ENCODE measurements at places on chromosomes 3 and 15.

DNA sequence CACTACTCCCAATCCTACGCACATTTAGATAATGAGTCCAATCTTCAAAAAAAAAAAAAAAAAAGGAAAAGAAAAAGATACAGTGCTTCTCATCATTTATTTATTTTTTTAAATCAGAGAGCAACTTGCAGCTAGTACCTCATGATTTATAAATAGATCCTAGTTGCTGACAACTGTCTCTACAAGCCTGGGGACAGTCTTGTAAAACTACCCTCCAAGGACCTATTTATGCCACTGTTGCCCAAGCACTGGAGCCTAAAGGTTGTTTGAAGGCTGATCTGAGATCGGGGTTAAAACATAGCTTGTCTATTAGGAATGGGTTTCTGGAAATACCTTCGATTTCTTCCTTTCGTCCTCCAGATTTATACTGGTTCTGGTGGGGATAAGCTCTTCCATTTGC, 14.7 kb downstream of the GABRR3 start:
- no peak for DNase-seq

- no peak for DNase-seq
Measured at GRCh38 chr3:72505539-72506405, 342.5 kb downstream of the SHQ1 start.

DNA sequence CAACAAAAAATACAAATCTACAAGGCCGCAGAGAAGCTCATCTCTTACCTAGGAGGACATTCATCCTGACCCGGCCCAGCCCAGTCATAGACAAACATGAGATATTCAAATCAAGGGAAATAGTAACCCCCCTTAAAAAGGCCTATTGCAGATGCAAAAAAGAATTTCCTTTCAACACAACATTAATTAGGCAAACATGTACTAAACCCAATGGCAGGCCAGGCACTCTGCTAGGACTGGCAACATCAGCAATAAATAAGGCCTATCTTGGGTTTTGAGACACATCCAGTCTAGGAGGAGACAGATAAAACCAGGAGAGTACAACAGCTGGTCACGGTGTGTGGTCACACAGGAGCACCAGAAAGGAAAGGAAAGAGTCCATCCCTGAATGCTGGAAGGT, 61.4 kb downstream of the ADCY5 start:
- no peak for DNase-seq

GRCh38 chr3:65339192-65339740, 651.5 kb upstream of the ADAMTS9 start:
- no peak for DNase-seq

DNA sequence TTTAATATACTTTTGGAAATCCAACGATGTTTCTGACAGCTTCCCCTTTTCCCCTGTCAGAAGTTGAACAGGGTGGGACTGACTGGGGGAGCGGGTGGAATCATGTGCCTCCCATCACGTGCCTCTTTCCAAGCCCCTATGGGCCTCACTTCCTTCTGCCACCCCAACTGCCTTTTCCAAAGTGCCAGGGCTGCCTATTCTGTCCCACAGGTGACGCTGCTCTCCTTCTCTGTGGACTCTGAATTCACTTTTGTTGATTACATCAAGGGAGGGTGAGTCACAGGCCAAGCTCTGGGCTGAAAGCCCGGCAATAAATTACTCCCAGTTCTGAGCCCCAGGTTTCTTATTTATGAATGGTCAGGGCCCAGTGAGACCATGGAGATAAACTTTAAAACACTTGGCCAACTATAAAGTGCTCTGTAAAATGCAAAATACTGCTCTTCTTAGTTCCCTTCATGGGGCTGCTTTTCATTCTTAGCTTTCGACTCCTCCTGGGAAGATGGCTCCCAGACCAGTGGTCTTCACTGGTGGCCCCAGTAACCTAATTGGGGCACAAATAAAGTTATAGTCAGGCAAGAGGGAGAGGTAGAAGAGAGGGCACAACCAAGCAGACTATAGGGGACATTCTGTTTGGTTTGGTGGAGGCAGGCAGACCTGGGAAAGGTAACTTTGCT, 12.3 kb downstream of the CPNE9 start:
- DNase-seq = peak; percentile 53

GRCh38 chr3:36817806-36818533, 53.6 kb upstream of the DCLK3 start:
- no peak for DNase-seq

DNA sequence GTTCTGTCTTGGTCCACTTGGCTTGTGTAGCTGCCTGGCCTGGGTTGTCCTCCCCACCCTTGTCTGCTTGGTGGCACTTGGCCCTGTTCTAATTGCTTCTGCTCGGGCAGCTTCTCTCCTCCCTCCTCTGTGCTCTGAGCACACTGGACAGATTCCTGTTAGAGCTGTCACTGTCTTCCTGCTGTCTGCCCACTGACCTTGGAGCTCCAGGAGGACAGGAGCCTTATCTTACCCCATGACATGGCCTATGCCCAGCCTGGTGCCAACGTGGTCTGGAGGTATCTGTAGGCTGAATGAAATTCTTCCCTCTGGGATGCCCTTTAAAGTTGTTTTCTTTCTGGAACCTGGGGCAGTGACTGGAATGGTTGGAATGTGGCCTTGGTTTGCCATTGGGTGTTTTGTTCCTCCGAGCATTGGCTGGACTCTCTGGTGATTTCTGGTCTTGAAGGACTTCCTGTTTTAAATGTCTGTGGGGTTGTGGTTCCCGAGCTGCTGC, 94.1 kb downstream of the FAM43A start:
- DNase-seq = no peak

GRCh38 chr3:64691051-64691450, 3.3 kb upstream of the ADAMTS9 start:
- DNase-seq = no peak

GRCh38 chr3:61929617-61930016, 368.2 kb downstream of the PTPRG start:
- DNase-seq = no peak

- no peak for DNase-seq
Measured at GRCh38 chr3:38297537-38297936, 15.4 kb downstream of the SLC22A14 start.

DNA sequence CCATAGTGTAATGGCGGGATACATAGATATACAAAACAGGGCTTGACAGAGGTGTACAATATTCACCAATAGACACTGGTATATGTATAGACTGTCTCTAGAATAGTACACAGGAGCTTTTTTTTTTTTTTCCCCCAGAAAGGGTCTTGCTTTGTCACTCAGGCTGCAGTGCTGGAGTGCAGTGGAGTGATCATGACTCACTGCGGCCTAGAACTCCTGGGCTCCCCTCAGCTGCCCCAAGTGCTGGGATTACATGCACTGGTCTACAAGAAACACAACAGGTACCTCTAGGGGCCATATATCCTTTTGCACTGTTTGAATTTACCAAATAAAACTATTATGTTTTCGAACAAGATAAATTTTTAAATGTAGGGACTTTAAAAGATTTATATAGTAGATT, 12.3 kb downstream of the RHOA start:
- DNase-seq = no peak

DNA sequence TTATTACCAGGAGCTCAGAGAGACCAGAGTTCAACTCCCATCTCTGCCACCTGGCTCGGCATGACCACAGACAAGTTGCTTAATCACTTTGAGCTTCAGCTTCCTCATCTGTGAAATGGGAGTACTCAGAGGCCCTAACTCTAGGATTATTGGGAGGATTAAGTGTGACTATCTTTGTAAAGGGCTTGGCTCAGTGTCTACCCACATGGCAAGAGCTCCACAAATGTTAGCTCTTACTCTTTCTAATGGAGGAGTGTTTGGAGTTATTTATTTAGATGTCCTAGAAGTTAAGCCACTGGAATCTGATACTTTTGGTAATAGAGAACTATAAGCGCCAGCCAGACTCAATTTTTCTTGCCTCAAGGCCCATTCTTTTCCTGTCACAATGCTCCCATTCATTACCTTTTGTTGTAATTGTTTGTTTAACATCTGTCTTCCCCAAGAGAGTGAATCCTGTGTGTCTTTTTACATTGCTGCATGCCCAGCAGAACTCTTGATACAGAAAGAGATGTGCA, 12.3 kb upstream of the LMCD1 start:
- no peak for DNase-seq

GRCh38 chr3:134644731-134645514, 5.9 kb downstream of the KY start:
- DNase-seq = no peak

- no peak for DNase-seq
Measured at GRCh38 chr15:43258781-43259180, 7.9 kb downstream of the TGM5 start.

GRCh38 chr3:4855676-4856075, 123.6 kb upstream of the BHLHE40 start:
- no peak for DNase-seq

DNA sequence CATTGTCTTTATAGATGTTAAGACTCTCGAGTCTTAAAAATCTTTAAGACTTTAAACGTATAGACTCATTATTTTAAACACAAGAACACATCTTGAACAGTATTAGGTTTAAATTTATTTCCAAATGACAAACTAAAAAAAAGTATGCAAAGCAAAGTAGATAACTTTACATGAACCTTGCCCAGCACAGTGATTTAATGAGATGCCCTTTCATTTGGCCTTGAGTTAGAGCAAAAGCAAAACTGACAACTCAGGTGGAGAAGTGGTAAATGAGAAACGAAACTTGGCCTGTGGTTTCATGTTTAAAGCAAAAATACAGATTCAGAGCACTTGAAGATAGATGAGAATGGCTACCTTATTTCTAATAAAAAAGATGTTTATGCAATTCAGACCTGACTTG, 8.6 kb downstream of the GPR15 start:
- peak; percentile 21 for DNase-seq

DNA sequence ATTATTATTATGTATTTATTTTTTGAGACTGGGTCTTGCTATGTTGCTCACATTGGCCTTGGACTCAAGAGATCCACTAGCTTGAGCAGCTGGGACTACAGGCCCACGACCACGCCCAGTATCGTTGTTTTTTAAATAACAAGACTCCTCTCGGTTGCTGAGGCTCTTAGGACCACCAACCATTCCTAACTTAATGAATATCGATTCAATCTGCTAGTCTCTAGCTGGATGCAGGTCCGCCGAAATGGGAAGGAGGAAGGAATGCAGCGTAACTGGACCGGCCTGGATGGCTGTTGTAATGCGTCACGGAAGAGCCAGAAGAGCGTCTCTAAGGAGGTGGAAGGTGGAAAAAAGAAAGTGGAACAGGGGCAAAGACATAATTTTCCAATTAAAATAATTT, 1.7 kb downstream of the ANXA2 start:
- DNase-seq = no peak

Data from stimulated activated CD4-positive, alpha-beta T cell treated with anti-CD3 and anti-CD28 coated beads, Interleukin-4, amount 100 ng/mL, for 24 hours (primary cell).